LNCaP clone FGC (cell line): ENCODE measurements at places on chromosomes 7 and 10.
A peak's percentile ranks its signal among the peaks of the same experiment; 100 is the strongest.

DNA sequence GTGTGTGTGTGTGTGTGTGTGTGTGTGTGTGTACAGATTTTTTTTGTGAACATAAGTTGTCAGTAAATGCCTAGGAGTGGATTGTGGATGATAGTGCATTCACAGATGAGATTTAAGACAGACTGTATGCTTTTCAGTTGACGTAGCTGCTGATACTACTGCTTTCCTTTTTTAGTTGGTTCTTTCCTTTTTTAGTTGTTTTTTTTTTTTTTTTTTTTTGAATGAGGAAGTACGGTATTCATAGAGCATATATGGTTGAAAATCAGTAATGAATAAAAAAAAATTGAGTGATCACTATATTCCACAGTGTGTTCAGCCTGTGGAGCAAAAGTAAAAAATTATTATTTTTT, 80.5 kb downstream of the RBM33 start:
- no peak for DNase-seq

- peak; percentile 99 for DNase-seq
Observed at GRCh38 chr7:156725073-156725472, 84.5 kb downstream of the RNF32 start.

GRCh38 chr7:106053109-106053508, 59.0 kb downstream of the SYPL1 start:
- DNase-seq, result no peak

GRCh38 chr10:44906486-44906885, 4.7 kb upstream of the TMEM72 start:
- DNase-seq, result no peak

GRCh38 chr7:115676080-115676479, 354.5 kb downstream of the TFEC start:
- no peak for DNase-seq

GRCh38 chr10:1293157-1293556, 237.0 kb downstream of the WDR37 start:
- no peak for DNase-seq
